ENCODE measurements at places on chromosomes 11 and 22.

GRCh38 chr11:86196913-86197312, 47.6 kb upstream of the EED start:
- DNase-seq, result no peak

GRCh38 chr11:8686325-8686724, 3.7 kb downstream of the RPL27A start:
- no peak for DNase-seq

DNA sequence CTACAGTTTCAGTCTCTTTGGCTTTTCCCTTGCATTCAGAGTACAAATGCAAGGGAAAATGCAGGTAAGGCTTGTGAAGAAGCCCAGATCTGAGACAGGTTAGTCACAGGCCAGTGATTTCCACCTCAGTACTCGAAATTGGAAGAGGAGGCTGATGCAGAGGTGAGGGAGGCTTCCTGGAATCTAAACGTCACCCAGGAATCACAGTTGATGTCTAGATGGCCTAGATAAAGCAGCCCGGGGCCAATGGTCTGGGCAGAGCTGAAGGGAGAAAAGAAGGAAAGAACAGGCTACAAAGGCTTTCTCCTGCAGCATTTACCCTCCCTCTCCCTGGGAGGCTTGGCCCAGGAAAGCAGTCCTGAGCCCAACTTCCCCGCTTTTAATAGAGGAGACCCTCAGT, 8.5 kb downstream of the TRIM6 start:
- DNase-seq, result no peak

GRCh38 chr11:44338026-44338425, 28.1 kb upstream of the ALX4 start:
- DNase-seq, result no peak

DNA sequence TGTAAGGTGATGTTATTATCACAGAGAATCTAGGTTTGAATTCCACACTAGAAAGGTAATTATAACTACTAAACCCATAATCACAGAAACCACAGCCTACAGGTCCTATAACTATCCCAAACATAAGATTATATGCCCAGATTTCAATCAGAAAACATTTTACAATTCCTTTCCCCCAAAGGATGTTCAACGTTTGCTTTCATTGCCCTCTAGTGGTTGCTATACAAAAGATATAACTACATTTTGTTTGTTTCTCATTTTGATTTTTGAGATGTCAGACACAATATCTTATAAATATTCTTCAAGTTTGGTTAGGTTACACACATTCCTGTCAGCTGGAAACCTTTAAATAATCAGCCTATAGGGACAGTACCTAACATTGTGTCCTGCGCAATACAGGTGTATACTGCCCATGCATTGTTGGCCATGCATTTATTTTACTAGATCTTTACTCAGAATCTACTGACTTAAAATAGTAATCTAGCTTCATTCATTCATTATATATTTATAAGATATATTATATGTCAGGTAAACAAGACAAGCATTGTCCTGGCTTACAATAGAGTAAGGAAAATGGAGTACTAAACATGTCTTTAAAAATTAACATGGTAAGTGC, 530.5 kb upstream of the CCDC90B start:
- no peak for DNase-seq

DNA sequence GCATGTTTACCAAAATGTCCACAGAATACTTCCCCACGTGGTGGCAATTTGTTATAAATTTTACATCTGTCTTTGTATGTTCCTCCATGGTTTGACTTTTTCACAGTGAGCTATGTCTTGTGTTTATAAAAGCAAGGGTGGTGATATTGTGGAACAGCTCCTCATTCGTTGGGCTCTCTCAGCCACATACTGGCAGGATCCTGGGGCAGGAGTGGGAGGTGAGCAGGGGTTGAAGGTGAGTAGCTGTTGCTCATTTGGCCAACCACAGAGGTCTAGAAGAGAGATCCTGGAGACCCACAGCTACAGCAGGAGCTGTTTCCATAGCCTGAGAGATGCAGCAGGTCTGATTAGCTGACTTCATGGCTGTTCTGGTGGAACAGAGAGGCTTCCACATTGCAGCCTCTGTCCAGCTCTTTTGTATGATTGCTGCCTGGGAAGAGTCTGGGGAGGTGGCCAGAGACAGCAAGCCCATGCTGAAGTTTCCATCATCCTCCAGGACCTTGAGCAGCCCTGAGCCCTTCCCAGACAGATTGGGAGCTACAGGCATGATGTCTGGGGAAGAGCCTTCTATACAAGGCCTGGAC, 128.1 kb downstream of the LDLRAD3 start:
- DNase-seq, result no peak

DNA sequence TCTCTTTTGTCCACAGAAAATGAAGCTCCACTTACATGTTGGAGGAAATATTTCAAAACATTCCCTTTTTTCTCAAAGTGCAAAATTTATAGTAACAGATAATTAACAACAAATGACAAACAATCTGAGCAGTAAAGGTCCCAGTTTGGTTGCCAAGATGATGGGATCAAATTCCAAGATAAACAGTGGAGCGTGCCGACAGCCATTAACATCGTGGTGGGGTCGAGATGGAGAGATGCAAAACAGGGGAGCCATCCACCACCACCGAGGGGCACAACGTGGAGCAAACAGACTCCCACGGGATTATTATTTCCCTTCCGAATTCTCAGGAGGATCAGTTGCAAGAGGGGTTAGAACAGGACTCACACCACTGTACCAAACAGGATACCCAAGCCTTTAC, 17.2 kb downstream of the MPPED2 start:
- DNase-seq, result no peak

GRCh38 chr11:128824191-128825049, 42.7 kb downstream of the KCNJ1 start:
- DNase-seq, result no peak

DNA sequence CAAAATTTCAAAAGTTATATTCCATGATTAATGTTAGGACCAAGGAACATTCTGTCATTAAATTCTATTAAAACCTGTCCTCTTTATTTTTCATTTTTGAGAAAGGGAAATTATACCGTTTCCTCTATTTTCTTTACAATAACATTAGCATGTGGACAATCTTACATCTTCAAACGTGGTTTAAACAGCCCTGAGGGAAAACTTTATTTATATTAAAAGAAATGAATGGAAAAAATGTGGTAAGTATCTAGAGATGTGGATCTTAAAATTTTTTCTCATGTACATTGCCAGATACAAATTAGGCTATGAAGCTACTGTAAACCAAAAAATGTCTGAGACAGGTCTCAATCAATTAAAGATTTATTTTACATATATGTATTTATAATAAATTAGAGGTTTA, 18.9 kb upstream of the FIBIN start:
- DNase-seq, result no peak

DNA sequence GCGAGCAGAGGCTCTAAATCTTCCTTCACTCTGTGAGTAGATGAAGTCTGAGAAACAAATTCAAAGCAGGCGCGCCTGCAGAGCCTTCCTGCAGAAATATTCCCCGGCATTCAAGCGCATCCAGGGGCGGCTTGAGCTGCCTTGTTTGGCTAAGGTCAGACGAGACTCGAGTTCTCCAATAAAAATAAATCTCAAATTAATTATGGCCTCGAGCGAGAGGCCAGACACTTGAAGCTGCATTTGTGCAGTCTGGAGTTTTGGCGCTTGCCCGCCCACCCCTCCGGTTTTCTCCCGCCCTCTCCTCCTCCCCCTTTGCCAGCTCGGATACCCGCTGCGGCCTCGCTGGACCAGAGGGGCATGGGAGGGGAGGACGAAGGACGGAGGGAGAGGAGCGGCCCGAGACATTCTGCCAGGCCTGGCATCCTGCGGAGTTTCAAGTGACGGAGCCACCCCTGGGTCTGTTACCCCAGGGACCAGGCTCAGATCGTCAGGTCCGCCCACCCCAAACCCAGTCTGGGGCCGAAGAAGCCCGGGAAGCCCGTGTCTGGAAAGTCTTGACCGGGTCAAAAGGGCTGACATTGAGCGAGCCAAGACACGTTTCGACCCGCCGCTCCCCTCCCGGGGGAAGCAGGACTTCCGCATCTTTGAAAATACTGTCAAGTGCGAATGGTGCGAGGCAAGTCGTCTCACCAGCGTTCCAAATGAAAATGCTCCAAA, 3.8 kb upstream of the FLI1 start:
- no peak for DNase-seq

GRCh38 chr11:45507916-45508315, 157.5 kb downstream of the CHST1 start:
- DNase-seq, result no peak

DNA sequence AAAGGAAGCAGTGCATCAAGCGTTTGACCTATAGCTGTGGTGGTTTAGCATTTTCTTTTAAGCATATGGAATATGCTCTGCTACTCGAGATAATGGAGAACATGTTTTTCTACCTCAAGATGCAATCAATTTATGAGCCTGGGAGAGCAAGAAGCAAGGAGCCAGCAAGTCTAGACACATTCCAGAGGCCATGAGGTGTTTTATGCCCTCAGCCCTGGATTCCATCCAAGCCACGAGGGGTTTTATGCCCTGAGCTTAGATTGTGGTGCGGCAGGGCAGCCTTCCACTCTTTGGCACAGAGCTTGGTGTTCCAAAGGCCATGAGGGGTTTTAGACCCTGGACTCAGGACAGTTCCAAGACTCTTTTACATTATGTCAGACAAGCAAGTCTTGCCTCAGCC, 11.7 kb upstream of the DNAJB13 start:
- no peak for DNase-seq

GRCh38 chr11:111310723-111311122, 12.4 kb downstream of the POU2AF3 start:
- DNase-seq, result no peak

- no peak for DNase-seq
Measured at GRCh38 chr22:46600273-46600796, 19.9 kb upstream of the GRAMD4 start.

DNA sequence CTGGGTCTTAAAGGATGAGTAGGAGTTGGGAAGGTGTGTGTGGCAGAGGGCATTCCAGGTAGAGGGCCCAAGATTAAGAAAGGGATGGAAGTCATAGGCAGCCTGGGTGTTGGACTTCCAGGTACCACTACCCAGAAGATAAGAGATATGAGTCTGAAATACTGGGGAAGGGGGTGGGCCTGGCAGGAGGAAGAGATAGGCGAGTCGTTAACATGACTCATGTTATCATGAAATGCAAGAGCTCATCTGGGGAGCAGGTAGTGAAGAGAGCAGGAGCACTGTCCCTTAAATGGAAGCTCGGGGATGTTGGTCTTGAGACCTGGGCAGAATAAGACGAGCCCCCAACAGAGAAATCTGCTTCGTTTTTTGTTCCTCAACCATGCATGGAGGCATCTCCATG, 10.2 kb downstream of the ZC3H7B start:
- DNase-seq, result no peak

DNA sequence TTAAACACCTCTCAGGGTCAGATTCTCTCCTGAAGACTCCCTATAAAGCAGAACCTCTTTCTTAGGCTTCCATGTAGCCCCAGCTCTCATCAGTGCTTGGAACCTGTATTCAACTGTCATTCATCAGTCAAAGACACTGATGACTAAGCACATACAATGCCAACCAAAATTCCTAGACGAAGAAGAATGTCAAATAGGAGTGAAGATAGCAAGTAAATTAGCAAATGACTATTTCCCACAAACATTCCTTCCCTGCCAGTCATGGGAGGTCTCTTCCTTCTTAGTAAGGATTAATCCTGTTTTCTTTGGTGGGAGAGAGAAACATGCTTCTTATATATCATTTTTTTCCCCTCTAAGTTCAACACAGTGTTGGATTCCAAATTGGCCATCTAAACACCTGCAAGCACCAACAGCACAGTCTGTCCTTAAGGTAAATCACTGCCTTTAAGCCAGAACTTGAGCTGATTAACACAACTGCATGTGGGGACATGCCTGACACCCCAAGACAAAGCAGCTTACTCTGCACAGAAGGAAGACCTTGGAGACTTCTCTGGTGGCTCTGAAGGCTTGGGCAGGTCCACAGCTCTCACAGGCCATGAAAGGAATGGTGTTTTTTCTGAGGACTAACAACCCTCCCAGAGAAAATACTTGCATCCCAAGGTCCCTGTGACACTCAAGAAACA, 47.5 kb upstream of the ME3 start:
- DNase-seq, result no peak

GRCh38 chr22:36863979-36864378, 3.2 kb downstream of the NCF4 start:
- no peak for DNase-seq

GRCh38 chr22:33903012-33903411, 17.3 kb downstream of the LARGE1 start:
- DNase-seq, result no peak

DNA sequence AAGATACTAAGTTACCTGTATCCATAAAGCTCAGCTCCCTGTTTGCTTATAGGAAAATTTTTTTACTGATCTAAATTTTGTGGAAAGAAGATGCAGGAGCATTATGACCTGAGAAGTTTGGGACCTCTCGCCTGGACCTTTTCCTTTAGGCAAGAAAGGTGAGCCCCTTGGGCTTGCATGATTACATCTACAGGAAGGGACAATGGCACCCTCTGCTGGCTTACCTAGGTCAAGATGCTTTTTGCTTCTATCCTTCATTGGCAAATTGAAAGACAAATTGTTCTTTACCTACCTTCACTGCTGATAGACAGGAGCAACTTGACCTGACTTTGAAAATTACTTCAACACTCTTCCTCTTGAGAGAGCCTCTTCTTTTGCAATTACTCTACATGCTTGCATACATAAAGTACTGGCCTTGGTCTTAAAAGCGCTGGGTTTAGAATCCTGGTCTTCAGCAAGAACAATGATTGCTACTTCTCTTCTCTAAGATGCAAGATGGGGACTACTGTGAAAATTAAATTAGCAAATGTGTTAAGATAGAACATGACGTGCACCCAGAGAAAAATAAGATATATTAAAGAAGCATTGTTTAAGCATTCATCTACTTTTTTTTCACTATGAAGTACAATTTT, 147.2 kb downstream of the TRPC6 start:
- no peak for DNase-seq

- no peak for DNase-seq
Measured at GRCh38 chr11:131422496-131422895, 52.1 kb downstream of the NTM start.

- no peak for DNase-seq
Measured at GRCh38 chr11:11618973-11619435, 2.8 kb downstream of the GALNT18 start.

GRCh38 chr11:120338107-120338933, 2.1 kb downstream of the ARHGEF12 start:
- no peak for DNase-seq

- no peak for DNase-seq
Measured at GRCh38 chr11:8873741-8874405, 37.1 kb upstream of the AKIP1 start.

GRCh38 chr11:80346353-80347059, 905.7 kb upstream of the TENM4 start:
- no peak for DNase-seq

- no peak for DNase-seq
Measured at GRCh38 chr11:6941970-6942369, 15.7 kb downstream of the ZNF215 start.

- no peak for DNase-seq
Measured at GRCh38 chr11:112292785-112293407, 32.2 kb upstream of the PLET1 start.

GRCh38 chr22:20530368-20531153, 23.2 kb downstream of the MED15 start:
- DNase-seq, result no peak

GRCh38 chr22:35452351-35452781, 52.4 kb downstream of the MCM5 start:
- no peak for DNase-seq

All from activated T-helper 9 cell treated with anti-CD3 and anti-CD28 coated beads, Interleukin-2, amount 50 U/mL, for 16 hours (primary cell).